ENCODE measurements at places on chromosomes 11 and 22.

DNA sequence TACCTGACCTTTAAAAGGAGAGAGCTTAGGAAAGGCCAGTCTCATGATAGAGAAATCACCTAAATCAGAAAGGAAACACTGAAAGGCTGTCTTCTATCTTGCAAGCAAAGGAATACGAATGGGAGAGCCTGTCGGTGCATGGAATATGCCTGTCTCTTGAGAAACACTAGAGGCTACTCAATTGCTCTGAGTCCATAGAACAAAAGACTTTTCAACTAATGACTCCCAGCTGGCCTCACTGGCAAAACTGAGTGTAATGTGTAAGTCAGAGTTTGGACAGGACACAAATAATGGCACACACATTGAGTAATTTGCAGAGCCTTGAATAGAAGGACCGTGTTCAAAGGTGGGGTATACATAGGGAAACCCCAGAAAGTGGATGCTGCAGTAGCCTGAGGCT is 171.0 kb upstream of the ARHGAP20 start:
- DNase-seq = no peak

GRCh38 chr22:43293655-43294392 is 49.3 kb downstream of the SCUBE1 start:
- no peak for DNase-seq

- no peak for DNase-seq
Measured at GRCh38 chr22:43326331-43327156, 16.6 kb downstream of the SCUBE1 start.

DNA sequence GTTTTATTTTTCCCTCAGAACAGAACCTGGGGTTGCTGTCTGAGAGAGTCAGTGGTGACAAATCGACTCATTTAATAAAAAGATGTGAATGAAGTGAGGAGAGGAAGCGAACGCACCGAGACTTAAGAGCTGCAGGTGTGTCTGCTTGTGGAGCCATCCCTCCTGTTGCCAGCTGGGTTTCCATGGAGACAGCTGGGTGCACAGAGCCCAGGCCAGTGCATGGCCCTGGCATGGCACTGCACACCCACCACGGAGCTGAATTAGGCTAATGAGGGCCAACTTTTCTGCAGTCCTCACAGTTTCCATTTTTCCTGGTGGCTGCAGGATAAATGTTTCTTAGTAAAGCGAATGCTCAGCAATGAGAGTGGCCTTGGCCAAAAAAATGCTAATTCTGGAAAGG is 750.2 kb downstream of the OPCML start:
- no peak for DNase-seq

DNA sequence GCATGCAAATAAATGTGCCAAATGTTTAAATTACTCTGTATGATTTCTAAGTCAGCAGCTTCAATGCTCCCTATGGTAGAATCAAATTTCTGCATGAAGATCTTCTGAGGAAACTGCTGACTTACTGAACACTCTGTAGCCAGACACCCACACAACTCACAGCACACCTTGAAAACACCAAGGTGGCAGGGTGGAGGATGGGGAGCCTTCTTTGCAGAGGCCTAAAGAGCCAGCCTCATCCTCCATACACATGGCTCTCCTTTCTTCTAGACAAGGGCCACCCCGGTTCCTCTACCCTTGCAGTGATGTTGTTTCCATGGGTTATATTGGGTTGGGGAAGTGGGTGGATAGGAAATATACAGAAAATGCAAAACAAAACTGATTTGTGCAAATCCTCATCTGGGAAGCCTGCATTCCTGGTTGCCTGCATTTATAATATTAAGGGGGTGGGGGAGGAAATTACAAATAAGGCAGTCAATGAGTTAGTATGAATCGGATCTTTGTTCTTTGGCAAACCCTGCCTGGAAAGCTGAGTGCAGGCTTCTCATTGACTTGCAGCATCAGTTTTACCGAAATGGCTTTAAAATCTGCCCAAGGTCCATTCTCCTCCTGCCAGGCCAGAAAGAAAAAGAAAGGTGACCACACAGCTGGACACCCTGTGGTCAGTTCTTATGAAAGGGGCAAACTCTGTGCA is 15.8 kb upstream of the ETS1 start:
- no peak for DNase-seq

DNA sequence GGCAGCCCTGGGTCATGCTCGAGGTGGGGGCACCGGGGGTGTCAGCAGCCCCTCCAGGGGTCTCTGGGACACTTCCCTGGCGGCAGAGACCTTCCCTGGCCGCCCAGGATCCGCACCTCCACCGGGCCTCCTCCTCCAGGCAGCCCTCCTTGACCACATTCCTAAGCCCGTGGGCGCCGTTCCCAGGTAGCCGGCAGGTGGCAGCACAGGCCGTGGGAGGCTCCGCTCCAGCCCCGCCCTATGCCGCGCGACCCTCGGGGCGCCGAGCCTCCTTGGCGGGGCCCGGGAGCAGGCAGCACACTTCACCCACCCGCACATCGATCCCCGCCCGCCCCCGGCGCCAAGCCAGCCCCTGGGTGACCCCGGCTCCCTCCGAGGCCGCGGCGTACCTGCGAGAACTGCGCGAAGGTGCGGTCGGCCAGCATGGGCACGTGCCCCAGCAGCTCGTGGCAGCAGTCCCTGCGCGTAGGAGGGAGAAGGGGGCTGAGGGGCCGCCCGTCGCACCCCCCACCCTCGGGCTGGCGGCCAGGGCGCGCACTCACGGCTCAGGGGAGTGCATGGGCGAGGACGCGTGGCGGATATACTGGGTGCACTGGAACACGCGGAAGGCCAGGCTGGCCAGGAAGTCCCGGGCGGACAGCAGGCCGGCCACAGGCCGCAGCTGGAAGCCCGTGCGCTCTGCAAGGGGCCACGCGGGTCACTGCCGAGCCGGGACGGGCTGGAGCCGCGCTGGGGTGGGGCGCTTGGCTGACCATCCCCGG is 5.3 kb upstream of the INS start:
- no peak for DNase-seq

DNA sequence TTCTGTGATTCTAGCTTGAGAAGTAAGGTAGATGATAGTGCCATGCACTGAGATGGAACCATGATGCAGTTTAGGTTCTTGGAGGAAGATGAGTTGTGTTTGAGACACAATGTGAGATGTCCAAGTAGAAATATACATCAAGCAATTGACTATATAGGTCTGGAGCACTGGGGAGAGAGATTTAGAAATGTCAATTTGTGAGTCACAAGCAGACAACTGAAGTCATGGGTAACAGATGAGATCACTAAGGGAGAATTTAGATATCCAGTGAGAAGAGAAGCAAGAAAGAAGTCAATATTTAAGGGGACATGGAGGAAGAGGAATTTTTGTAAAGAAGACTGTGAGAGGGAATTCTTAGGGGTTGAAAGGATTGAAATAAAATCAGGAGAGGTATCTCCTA is 65.1 kb upstream of the RRAS2 start:
- no peak for DNase-seq

GRCh38 chr11:133762538-133762937 is 82.8 kb downstream of the SPATA19 start:
- no peak for DNase-seq

DNA sequence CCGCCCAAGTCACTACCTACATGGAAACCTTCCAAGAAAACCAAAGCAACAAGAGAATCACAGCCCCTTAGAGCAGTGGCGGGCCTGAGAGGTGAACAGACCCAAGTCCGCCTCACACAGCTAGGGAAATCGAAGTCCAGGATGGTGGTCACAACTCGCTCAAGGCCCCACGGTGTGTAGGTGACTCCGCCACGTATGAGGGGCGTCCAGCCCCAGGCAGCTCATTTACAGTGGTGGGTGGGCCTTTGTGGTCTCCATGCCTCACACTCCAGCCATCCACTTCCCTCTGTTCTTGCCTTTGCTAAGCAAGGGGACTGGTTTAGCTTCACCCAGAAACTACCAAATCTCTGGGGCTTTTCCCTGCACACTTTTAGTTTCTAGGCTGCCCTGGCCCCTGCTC is 9.7 kb upstream of the TCF20 start:
- DNase-seq = no peak

DNA sequence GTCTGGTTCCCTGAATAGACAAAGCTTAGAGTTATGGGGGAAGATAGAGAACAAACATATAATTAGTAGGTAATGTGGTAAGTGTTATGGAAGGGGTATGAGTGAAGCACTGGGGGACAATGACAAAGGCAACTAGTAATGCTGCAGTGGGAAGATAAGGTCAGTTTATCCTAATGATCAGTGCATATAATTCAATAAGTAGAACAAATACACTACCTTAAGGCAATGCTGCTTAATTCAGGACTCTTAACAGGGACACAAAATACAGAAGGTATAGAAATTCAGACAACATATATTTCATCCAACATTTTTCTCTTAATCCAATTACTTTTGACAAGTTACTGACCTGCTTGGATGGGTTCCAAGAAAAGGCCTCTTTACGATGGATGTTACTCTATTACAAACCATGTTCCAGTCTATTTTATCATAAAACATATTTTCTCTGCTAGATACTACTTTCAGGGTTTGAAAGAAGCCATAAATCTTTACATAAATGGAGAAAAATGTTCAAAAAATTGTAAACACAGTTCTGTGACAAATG is 1186.2 kb downstream of the LRRC4C start:
- DNase-seq = no peak

- DNase-seq = no peak
Measured at GRCh38 chr22:38031491-38031890, 25.7 kb upstream of the PICK1 start.

- DNase-seq = no peak
Measured at GRCh38 chr11:127063241-127063640, 62.7 kb upstream of the KIRREL3 start.

DNA sequence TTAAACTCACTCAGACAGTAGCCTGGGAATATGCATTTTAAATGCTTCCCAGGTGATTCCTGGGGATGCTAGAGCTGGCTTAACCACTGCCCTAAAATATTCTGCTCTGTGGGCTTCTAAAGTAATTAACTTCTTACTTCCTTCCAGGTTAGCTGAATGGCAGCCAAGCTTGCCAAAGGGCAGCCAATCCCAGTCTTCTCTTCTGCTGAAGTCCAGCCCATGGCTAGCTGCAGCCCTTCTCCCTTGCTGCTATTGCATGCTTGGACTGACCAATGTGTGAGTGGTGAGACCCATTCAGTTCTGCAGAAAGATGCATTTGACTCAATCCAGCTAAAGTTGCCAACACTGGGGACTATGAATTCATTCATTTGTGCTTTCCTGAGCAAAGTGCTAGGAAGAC is 411.9 kb downstream of the SOX6 start:
- DNase-seq = no peak

Data from OCI-LY7 (cell line).